ENCODE measurements at places on chromosomes 1 and 21. TPM values are rescaled to one million over a fixed set of nuclear protein-coding genes. Genes with fewer than 3 reads are reported as not detected.
A peak's percentile ranks its signal among the peaks of the same experiment; 100 is the strongest.

The ADAM30 gene
- total RNA-seq: not detected

- no peak for DNase-seq
Measured at GRCh38 chr1:111392042-111392441, 35.5 kb downstream of the OVGP1 start.

DNA sequence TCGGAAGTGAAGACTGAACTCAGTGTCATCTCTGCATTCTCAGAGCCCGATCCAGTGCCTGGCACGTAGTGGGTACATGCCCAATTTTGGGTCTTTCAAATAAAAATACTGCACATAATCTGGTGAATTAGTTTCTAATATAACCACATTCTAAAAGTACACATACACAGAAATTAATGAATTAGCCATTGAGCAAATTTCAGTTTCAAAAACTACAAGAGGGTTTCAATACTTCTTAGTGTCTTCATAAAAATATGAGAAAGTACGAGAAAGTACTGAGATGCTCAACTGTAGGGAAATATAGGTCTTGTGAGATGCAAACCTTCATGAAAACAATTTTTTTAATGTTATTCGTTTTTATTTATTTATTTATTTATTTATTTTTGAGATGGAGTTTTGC, 86.9 kb downstream of the SMYD2 start:
- DNase-seq: no peak

DNA sequence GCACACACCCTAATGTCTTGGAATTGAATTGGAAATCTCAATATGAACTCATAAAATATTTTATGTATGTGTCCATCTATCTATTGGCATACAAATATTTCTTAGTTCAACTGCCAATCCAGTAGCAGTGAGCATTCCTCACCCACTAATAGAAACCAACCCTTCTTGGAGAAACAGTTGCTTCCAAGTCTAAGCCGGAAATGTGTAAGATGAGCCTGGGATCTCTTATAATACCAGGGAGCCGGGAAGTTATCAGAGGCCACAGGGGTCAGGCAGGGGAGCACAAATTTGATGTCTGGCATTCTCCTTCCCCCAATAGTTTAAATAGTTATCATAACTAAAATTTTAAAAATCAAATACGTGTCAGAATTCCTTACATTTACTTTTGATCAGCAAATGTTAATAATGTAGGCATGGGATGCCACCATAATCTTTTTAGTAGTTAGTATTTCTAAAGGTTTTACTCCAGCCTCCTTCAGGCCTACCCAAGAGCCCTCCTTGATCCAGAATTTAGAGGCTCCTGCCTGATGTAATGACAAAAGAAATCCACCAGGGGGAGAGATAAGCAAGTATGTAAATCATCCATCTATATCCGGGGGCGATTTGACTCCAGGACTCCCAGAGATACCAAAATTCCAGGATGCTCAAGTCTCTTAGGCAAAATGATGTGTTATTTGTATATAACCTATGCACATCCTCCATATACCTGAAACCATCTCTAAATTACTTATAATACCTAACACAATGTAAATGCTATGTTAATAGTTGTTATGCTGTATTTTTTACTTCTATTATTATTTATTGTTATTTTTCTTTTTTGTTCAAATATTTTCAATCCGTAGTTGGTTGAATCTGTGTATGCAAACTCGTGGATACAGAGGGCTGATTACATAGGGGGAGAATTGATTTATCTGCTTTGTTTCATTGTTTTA, 218.7 kb upstream of the COA6 start:
- peak; percentile 29 for DNase-seq

- no peak for DNase-seq
Measured at GRCh38 chr1:115810609-115811008, 30.3 kb downstream of the NHLH2 start.

DNA sequence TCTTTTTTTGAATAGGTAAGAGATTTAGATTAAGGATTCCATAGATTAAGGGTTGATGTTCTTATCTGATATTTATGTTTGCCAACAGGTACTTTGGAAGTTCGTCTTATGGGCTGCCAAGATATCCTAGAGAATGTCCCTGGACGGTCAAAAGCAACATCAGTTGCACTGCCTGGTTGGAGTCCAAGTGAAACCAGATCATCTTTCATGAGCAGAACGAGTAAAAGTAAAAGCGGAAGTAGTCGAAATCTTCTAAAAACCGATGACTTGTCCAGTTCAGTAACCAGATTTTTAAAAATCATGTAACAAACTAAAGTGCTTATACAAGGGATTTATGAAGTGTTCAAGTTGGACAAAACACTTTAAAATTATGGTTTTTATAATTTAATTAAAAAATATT, 100.5 kb downstream of the PKN2 start:
- no peak for DNase-seq

The TSPAN1 gene
- 139 TPM for total RNA-seq

The FCRL6 gene
- not detected for total RNA-seq
